HT1080 (cell line): ENCODE measurements at places on chromosomes 3 and 15. TPM values are rescaled to one million over a fixed set of nuclear protein-coding genes. Genes with fewer than 3 reads are reported as not detected.

The ZNF620 gene
- 2.6 and 4.4 TPM in 2 replicates for total RNA-seq

The EPB42 gene
- total RNA-seq: not detected in 2 replicates

The ADCY5 gene
- total RNA-seq: 0.30 and 1.7 TPM in 2 replicates

The IL17RD gene
- total RNA-seq: 4.3 and 5.7 TPM in 2 replicates

The SLC6A20 gene
- total RNA-seq: not detected in 2 replicates

The OXSR1 gene
- 28.5 and 35.6 TPM in 2 replicates for total RNA-seq

The GREM1 gene
- total RNA-seq: not detected in 2 replicates

The CELF6 gene
- 0.34 TPM in 1 of 2 replicates, not detected in the other for total RNA-seq

The GP5 gene
- not detected in 2 replicates for total RNA-seq

The ZSCAN2 gene
- total RNA-seq: 6.8 and 12.7 TPM in 2 replicates

The UQCC5 gene
- total RNA-seq: 10.5 and 18.4 TPM in 2 replicates

The TLR9 gene
- not detected in 2 replicates for total RNA-seq

The RTP1 gene
- not detected in 2 replicates for total RNA-seq
